ENCODE measurements at places on chromosomes 3 and 15.

- no peak for DNase-seq
Observed at GRCh38 chr15:63997715-63998442, 48.4 kb downstream of the DAPK2 start.

DNA sequence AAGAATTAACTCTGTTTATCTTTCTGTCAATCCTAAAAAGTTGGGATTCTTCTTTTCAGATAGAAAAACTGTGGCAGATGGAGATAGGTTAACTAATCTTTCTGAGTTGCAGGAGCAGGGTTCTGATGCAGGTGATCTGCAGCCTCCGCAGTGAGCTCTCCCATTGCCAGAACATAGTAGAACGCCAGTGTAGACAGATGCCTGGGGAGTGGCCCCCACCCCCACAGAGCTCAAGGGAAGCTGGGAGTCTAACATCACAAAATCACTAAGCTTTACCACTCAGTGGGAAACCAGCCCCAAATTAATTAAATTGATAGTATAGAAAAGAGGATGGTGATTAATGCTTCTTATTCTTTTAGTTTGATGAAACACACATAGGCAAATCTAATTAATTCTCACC, 295.0 kb upstream of the ATP10A start:
- no peak for DNase-seq

GRCh38 chr3:191141728-191142127, 57.3 kb upstream of the OSTN start:
- DNase-seq: no peak

- no peak for DNase-seq
Observed at GRCh38 chr3:27533718-27534573, 49.8 kb upstream of the SLC4A7 start.

GRCh38 chr15:29859973-29860715, 37.9 kb upstream of the TJP1 start:
- DNase-seq: no peak

DNA sequence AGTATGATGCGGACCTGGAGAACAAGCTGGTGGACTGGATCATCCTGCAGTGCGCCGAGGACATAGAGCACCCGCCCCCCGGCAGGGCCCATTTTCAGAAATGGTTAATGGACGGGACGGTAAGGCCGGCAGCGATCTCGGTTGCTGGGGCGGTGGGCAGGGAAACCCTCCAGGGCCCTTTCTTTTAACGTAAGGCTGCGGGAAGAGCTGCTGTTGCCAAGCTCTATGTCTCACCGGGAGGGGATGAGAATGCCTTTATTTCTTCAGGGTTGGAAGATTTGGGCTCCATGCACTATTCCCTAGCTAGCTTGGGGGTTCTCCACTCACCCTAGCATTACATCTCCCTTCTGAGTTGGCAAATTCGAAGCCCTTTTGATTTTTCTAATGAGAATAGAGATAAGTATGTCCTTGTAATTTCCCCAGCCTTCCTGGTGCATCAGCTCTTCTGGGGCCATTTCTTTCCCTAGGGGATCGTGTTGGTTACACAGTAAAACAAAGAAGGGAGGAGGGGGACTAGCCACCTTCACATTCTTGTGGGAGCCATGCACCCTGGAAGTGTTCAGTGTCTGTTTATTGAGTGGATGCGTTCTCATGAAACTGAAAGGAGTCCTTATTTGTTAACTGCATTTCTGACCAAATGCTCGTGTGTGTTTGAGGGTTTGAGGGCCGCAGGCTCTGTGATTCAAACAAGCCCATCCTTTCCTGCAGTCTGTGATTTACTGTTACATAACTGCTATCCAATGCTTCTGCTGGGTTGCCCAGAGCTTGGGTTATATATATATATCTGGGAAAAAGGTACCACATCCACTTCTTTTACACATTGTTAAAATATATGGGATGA, 982 bp downstream of the TAGLN3 start:
- DNase-seq: peak; percentile 51

DNA sequence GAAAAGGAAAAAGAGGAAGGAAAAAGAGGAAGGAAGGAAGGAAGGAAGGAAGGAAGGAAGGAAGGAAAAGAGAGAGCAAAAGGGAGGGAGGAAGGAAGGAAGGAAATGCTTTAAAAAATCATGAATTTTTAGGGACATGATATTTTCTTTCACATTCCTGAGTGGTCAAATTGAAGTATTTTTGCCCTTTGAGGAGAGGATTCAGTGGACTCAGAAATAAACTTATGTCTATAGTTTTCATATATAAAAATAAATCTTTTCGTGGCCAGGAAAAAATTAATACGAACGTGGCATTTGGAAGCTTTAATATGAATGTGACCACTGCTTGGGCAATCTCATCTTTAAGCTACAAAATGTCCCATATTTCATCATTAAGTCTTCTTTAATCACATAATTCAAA, 183.0 kb upstream of the TMCO5A start:
- no peak for DNase-seq

GRCh38 chr3:107662124-107662507, 139.4 kb downstream of the BBX start:
- no peak for DNase-seq

DNA sequence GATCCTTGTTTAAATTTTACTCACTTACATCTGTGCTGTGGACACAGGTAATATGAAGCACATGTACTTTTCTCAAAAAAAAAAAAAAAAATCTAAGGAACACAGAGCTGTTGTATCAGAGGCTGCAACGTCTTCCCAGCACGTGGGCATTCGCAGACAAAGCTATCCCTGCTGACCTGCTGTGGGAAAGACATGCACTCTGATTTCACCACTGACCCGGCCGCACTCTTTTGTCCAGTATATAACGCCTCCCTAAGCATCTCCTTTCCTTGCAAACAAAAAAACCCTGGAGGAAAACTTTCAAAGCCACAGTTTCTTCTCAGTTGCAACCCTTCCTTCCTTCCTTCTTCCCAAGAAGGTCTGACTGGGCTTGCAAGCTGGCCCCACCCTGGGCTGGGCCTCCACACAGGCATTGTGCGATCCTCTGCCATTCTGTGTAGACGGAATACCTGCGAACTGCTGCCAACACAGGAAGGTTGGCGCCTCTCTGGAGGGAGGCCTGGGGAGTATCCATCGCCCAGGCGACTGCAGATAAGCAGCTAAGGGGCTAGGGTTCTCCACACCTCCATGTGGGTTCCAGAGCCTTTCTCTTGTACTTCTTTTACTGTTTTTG, 50.8 kb downstream of the SLC12A8 start:
- no peak for DNase-seq

GRCh38 chr15:70605606-70606410, 157.6 kb downstream of the UACA start:
- DNase-seq: peak; percentile 48

DNA sequence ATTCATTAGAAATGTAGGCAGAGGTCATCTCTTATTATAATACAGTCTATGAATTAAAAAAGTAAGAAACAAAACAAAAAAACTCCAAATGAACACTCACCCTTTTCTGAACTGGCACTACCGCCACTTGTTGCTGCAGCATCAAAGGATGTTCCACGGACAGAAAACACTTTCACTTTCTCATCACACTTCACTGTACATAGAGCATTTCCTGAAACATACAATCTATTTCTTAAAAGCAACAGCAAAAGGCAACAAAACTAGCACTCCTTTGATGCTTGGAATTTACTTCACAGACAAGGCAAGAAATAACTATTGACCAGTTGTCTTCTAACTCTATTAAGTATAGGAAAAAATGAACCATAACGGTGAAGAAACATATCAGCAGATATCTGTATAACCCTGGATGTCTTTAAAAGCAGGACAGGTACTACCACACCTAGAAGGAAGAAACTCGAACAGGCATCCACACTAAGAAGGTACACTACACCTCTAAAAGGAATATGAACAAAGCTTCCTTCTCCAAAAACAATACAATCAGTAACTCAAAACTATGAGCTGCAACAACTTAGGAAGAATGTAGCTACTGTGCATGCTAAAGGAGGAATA, 24.9 kb downstream of the ETFA start:
- DNase-seq: no peak

GRCh38 chr3:15645740-15646501, 44.4 kb downstream of the BTD start:
- no peak for DNase-seq

DNA sequence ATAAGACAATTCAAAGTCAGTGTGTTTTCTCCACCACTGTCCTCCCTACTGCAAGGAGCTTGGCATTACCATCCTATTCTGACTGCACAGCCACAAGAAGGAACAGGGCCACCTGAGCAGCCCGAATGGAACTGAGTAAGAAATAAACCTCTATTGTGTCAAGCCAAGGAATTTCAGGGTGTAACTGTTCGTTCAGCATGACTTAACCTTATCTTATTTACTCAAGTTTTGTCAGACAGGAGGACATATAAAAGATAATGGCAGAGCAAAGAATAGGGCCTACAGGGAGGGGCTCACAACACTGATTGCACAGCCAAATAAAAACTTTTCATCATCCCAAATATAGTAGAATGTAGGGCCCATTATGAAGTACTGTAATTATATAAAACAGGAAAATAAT, 236.1 kb downstream of the NEK10 start:
- DNase-seq: no peak

GRCh38 chr15:70154718-70155347, 57.1 kb upstream of the TLE3 start:
- no peak for DNase-seq

DNA sequence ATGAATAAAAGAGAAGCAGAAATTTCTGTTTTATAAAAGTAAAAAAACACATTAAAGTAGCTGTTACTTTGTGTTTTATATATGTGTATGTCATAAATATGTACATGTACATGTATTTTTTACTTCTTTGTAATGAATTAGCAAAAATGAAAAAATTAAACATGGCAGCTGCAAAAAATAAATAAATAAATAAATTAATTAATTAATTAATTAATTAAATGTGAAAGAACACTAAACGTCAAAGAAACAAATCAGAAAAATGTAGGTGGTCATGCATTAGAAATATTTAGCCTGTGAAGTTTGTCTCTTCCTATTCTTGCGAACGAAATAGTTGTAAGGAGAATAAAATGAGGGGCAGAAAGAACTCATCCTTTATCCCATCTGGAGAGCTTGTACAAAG, 357.0 kb downstream of the ZIC4 start:
- DNase-seq: no peak

DNA sequence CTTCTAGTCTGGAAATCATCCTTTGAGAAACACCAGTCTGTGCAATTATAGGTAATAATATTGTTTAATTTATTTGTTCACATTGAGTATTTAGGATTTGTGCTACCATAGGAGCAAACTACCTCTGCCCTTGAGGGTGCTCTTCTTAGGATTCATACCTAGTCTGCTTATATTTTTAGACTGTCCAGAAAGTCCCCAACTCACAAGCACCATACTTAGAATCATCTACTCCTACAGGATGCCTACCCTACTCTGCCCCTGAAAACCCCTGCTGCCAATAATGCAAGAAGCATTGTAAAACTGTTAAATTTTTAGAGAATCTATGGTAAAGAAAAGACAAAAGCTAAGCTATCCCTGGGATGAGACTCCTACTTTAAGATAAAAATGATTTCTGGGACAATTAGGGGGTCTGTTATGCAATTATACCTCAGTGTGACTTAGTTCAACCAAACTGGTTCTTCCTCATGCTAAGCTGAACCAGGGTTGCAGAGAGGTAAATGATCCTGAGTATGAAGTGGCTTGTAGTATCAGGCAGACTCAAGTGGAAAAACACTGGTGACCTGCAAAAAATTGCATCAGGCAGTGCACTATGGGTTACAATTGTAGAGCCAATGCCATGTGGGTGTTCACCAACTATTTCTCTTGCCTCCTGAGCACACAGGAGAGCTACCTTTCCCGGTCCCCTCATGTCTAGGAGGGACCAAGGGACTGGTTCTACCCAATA, 133.3 kb downstream of the TNIK start:
- DNase-seq: no peak

DNA sequence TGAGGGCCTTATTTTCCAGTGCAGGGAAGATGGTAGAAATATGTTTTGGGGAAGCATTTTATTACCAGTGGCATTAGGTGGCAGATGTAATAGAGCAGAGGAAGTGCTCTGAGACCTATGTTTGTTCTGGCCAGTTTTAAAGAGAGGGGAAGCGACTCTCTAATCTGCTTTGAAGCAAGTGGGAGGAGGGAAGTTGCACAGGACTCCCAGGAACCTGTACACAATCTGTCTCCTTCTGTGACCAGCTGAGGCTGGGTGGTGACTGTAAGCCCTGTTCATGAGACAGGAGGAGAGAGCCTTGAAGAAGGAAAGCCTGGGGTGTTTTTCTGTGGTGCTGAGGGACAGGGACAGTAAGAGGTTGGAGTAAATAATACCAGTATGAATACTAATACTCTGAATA, 60.5 kb downstream of the LPP start:
- DNase-seq: no peak

GRCh38 chr3:188154809-188155574, 1.0 kb downstream of the LPP start:
- no peak for DNase-seq

- no peak for DNase-seq
Observed at GRCh38 chr3:58657571-58658141, 8.9 kb downstream of the FAM3D start.

DNA sequence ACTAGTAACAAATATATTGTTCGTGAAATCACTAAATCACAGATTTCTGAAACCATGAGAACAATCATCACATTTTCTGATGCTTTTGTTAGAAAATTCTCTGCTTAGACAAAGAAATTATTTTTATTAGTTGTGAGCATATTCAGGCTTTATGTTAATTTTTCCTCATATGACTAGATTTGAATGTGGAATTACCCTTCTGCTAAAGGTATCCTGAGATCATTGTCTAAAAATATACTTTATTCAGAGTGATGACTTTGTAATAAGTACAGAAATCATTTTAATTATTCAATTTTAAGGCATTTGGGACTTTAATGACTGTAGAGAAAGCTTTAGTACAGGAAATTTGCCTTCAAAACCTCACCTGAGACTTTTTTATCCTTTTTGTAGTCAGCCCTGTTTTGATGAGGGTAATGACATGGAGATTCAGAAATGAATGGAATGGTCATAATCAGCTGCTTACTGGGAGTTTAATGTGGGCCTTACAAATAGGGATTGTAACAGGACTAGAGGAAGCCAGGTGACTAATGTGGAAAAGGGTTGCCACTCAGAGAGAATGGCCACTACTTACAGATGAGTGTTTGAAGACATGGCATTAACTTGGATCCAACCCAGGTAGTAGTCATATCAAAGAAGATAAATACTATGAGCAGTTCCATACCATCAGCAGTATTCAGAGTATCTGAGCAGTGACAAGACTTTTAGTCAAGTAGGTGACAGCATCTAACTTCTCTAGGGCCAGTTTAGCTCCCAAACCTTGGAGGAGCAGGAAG, 148.3 kb downstream of the MBNL1 start:
- DNase-seq: no peak

GRCh38 chr15:92277776-92278175, 115.9 kb upstream of the ST8SIA2 start:
- DNase-seq: no peak

- no peak for DNase-seq
Observed at GRCh38 chr3:169529013-169529412, 134.5 kb downstream of the MECOM start.

Measured in NCI-H1105 (cell line).